ENCODE measurements at places on chromosomes 1 and 21. TPM values are rescaled to one million over a fixed set of nuclear protein-coding genes. Genes with fewer than 3 reads are reported as not detected.

DNA sequence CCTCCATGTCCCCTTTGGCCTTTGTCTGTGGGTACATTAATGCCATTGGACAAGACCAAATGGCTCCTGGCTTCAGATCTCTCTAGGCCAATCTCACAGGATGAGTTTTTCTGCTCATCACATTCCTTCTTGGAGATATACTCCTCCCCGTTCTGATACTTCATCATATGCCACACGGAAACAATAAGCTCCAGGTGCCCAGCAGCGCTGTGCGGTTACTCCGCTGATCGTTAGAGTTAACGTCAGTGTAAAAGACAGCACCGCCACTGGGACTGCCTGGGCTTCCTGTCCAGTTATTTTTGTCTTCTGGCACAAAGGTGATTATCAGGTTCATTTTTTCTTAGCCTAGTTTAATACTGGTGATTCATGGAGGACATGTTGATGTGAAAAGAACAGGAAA, 22.5 kb downstream of the CACHD1 start:
- DNase-seq, result no peak

GRCh38 chr1:228087771-228088251, 5.3 kb downstream of the ARF1 start:
- DNase-seq, result no peak

- DNase-seq, result no peak
These were observed 11.7 kb downstream of the AVPR1B start for GRCh38 chr1:206105464-206105995.

DNA sequence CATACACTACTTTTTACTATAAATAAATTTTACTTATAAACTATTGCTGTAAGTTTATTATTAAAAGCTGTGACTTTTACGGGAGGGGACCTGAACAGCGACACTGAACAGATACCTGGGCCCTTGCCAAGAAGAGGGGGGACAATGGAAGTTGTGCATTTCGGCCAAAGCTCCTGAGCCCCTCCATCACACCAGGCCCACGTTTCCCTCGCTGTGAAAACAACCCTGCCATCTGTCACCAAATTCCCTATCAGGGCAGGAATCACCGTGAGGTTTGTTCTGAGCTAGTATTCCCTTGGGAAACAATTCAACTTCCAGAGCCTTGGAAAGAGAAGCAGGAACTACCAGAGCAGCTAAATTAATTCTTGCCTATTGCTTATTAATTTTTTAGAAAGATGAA, 37.0 kb downstream of the VTCN1 start:
- no peak for DNase-seq

DNA sequence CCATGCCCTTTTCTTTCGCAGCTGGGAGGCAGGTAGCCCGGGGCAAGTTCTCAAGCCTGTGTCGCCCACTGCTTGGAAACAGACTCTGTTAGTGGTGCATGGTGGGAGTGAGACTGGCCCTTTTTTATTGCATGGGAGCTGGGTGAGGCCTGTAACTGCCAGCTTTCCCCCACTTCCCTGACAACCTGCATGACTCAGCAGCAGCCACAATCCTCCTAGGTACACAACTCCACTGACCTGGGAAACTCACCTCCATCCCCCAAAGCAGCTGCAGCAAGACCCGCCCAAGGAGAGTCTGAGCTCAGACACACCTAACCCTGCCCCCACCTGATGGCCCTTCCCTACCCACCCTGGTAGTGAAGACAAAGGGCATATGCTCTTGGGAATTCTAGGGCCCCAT, 25.8 kb downstream of the PIGP start:
- DNase-seq, result no peak

DNA sequence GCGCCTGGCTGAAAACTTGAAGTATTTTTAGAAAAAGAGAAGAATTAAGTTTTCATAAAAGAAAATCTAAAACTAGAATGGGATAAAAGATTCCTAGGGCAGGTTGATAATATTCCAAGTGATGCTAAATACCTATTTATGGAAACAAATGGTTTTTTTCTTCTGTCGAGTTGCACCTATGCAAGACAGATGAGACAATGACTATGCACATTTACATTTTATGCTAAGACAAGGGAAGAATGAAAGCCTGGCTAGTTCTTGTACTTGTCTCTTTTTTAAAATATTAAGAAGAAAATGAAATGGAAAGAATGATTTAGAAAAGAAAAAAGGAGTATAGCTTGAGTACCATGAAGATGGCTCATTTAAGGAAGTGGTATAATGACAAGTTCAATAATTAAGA, 24.4 kb upstream of the USP24 start:
- DNase-seq, result no peak

GRCh38 chr1:9181990-9182783, 52.4 kb upstream of the H6PD start:
- DNase-seq, result no peak

GRCh38 chr1:196902344-196902743, 14.5 kb downstream of the CFHR4 start:
- DNase-seq, result no peak

DNA sequence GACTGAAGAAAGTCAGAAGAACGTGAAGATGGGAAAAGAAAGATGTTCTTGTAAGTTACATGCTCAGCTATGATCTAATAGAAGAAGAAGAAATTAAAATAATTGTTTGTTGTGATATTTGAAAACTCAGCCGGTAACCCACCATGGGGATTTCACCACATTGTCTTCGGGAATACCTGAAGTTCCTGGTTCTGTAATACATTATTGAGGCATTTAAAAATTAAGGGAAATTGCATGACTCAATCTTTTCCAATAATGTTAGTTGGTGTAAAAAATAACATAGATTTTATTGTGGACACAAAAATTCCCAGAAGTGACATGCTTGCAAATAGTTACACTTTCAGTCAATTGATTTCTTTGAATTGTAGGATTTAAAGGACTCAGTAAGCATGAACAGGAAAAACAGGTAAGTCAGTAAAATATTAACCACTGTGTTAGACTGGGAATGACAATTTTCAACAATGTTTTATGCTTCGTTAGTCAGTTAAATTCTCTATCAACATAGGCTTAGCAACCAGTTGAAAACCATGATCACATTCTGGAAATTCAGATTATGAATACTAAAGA, 745.1 kb downstream of the LTN1 start:
- DNase-seq, result no peak

DNA sequence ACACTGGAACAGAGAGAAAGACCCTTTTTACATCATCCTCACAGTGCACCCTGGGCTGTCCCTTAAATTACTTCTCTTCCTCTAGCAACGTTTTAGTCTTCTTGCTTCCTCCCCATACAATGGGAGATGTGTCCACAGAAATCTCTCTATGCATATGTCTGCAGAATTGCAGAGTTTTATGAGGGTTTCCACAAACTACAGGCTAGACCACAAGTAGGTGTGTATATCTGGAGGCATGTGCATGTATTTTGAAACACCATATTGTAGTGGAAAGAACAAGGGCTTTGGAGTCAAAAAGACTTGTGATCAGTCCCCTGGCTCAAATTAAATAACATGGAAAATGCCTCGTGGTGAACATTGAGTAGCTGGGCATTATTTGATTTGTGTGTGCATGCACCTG, 121.3 kb upstream of the IPO9 start:
- DNase-seq, result no peak

DNA sequence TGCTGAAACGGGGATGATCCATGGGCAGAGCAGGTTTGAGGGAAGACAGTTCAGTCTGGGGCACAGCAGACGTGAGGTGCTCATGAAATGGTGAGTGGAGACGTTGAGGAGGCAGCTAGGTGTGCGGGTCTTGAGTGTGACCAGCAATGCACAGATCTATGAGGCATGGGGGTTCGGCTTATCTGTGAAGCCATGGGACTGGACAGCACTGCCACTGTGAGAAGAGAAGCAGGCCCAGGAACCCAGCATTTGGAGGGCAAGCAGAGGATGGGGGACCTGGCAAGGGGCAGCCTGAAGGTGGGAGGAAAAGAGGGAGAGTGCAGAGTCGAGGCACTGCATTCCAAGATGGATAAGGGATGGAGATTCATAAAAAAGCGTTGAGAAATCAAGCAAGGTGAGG, 8.0 kb downstream of the CSF1 start:
- no peak for DNase-seq

DNA sequence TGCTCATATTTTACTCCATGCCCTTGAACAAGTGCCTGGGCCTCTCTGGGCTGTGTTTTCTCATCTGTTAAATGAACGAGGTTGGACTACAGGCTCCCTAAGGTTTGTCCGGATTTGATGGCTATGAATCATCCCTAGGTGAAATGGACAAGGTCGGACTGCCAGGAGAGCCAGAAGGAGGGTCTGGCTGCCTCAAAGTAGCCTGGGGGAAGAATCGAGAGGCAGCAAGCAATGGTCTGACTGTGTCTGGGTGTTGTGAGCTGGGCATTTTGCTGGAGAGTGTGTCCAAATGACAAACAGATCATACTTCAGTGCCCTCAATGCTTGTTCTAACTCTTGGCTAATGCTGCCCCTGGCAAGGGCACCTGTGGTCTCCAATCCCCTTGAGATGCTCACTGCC, 730.9 kb downstream of the PTPRU start:
- DNase-seq, result peak; percentile 22

DNA sequence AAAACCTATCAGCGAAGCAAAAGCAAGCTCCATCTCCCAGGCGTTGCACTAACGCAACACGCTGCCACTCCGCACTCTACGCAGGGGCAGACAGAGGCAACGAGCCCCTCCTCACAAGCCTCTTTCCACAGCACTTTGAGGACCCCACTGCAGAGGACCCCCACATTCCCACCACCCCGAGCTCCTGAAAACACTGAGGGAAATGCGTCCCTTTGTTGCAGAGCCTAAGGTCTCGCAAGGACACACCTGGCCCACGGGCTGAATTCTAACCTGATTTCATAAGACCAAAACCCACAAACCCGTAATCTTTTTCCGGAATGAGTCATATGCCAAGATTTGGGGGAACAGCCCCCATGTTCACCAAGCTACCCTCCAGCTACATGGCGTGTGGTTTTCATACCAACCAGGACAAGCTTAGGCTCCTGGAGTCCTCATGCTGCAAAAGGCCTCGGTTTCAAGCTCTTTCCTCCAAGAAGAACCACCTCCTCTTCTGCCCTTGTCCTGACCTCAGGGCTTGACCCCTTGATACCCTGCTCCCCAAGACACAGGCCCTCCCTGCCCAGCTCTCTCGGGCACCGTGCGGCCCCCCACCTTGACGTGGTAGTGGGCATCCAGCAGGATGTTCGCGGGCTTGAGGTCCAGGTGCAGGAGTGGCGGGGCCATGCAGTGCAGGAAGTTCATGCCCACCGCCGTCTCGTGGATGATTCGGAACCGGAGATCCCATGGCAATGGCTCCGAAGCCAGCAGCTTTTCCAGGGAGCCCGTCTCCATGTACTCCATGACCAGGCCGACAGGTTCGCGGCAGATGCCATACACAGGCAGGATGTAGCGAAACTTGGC, 10.7 kb downstream of the RIPK4 start:
- DNase-seq, result no peak

- DNase-seq, result no peak
These were observed 43.4 kb upstream of the MRPS6 start for GRCh38 chr21:34029743-34030528.

DNA sequence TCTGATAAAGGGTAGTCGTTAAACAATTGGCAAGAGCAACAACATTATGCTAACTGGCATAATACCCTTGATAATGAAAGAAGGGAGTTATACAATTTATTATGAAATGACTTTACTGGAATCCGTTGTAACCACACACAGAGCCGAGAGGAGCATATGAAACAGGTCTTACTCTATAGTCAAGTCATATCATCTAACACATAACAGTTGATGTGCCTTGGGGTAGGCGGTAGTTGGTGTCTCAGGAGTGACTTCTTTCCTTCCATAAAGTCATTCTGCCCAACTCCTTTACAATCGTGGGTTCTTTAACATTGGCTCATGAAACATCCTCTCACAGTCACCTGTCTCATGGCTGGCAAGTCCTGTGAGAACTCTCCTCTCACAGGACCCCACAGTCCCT, 225.2 kb downstream of the LTN1 start:
- DNase-seq, result no peak

- no peak for DNase-seq
These were observed 221.4 kb upstream of the L1TD1 start for GRCh38 chr1:61973100-61973837.

GRCh38 chr1:204673909-204674649, 11.5 kb downstream of the LRRN2 start:
- no peak for DNase-seq

GRCh38 chr1:43288058-43288784, 2.8 kb upstream of the C1orf210 start:
- no peak for DNase-seq

DNA sequence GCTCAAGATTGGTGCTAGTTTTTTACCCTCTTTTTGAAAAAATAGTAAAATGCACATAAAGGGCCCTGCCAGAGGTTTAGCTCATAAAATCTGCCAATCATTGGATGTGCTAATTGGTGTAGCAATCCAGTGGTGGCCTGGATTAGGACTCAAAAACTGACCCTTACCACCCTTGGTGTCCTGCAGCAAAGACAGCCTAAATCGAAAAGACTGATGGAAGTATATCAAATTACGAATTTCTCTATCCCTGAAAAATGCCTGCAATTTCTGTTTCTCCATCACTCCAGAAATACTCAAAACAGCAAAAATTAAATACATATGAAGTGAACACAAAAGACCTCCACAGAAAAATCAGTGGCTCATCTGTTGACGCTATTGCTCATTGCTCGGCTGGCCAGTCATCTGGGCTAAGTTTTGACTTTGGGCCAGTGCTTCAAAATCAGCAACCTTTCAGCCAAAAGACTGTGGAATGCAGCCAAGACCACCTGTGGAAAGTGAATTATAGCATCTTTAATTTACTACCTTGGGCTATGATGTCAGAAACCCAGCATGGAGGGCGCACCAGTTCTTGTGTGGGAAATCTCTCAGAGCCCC, 30.0 kb downstream of the WLS start:
- no peak for DNase-seq

DNA sequence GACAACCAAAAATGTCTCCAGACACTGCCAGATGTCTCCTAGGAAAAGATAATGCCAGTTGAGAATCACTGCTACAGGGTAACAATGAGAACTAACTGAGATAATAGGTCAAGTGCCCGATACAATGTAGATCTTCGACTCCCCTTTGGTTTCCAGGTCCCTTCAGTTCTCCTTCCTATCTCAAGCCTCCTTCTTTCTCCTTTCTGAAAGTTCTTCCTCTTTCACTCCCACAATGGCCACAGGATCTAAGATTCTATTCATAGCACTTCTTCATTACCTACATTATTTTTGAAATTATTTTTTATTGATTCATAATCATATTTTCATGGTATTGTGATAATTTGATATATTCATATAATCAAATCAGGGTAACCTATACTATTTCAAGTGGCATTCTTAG, 6.3 kb downstream of the PFDN2 start:
- no peak for DNase-seq

- no peak for DNase-seq
These were observed 76.8 kb upstream of the HNRNPU start for GRCh38 chr1:244941121-244941520.

DNA sequence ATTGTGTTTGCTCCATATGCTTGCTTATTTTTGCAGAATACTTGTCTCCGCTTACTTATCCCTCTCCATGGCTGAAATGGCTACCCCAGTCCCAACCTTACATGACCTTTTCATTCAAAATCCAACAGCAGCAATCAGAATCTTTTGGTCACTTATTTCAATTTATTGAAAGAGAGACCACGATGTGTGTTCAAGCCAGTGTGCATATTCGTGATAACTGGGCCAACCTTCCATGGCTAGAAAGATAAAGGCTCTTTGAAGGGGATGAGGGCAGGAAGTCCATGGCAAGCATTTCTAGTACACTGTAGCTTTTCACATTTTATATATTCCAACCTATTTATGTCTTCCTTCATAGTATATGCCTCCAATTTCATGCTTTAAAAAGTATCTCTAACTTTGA, 23.1 kb downstream of the HSD11B1 start:
- DNase-seq, result no peak

The ASH1L gene
- 43.7 TPM for total RNA-seq

The HAPLN2 gene
- not detected for total RNA-seq

The CHAF1B gene
- 17.1 TPM for total RNA-seq

The TRIM67 gene
- 0.65 TPM for total RNA-seq

The C1QC gene
- not detected for total RNA-seq

Data from type B pancreatic cell (in vitro differentiated cells).